RPMI7951 (cell line): ENCODE measurements at places on chromosomes 4 and X.

DNA sequence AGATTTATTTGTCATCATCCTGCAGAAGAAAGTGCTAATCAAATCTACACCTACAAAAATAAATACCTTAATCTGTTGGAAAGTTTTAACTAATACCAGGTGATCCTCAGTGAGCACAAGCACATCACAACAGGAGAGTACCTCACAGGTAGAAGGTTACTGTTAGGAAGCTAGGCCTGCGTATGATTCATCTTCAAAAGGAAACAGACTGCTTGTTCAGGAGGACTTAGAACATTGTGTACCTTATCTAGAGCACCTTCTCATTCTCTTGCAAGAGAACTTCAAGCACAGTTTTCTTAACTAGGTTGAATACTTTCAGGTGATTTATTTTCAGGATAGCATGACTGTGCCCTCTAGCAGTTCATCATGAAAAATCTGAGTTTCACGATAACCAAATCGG, 54.2 kb downstream of the MND1 start:
- no peak for DNase-seq

DNA sequence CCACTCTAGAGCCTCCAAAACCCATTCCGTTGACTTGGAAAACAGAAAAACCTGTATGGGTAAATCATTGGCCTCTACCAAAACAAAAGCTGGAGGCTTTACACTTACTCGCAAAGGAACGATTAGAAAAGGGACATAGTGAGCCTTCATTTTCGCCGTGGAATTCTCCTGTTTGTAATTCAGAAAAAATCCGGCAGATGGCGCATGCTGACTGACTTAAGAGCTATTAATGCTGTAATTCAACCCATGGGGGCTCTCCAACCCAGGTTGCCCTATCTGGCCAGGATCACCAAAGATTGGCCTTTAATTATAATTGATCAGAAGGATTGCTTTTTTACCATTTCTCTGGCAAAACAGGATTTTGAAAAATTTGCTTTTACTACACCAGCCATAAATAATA, 60.8 kb downstream of the ZNF732 start:
- DNase-seq, result peak; percentile 45

- no peak for DNase-seq
Measured at GRCh38 chr4:4247696-4248028, 361 bp downstream of the TMEM128 start.

GRCh38 chr4:14415146-14415545, 587.1 kb upstream of the CPEB2 start:
- peak; percentile 14 for DNase-seq

- DNase-seq, result no peak
Measured at GRCh38 chr4:109185548-109185947, 116.9 kb downstream of the COL25A1 start.

GRCh38 chrX:22404297-22404696, 131.6 kb downstream of the CBLL2 start:
- DNase-seq, result peak; percentile 29

- DNase-seq, result no peak
Measured at GRCh38 chr4:105120626-105121025, 26.1 kb upstream of the TET2 start.

DNA sequence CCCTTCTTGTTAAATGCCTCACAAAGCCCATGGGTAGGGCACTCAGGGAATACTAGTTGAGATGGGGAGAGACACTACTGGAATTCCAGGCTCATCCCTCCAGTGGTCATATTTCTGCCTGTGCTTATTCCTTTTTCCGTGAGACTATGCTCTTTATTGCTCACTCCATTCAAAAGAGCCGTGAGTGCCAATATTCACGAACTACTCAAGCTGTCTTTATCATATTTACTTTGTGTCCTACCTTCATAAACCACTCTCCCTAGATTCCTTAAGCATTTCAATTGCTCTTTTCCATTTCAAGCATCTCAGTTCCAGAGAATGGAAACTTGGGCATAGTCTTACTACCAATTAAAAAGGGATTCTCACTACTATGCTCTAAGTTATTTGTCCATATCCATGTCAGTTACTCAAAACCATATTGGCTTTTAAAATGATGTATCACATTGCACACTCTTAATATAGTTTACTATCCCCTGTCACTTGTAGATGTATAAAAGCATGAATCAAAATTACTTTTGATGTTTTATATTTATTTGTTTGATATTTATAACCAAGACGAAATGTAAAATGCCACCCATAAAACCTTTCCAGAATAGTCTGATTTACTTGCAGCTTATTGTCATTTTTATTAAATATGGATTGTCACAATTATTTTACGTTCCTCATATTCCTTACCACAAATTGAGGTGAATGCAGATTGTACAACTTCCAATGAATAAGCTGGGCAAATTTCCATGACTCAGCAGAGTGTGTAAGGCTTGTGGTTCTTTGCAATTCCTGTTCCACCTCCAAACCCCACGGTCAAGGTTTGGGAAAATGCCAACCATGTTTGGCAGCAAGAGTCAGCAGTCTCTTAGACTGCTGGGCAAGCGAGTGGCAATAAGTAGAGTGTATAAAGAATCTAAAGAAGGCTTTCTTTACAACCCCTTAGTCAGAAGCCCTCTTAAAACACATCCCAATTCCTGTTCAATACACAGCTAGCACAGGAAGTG, 24.4 kb downstream of the ENOX2 start:
- DNase-seq, result peak; percentile 86

DNA sequence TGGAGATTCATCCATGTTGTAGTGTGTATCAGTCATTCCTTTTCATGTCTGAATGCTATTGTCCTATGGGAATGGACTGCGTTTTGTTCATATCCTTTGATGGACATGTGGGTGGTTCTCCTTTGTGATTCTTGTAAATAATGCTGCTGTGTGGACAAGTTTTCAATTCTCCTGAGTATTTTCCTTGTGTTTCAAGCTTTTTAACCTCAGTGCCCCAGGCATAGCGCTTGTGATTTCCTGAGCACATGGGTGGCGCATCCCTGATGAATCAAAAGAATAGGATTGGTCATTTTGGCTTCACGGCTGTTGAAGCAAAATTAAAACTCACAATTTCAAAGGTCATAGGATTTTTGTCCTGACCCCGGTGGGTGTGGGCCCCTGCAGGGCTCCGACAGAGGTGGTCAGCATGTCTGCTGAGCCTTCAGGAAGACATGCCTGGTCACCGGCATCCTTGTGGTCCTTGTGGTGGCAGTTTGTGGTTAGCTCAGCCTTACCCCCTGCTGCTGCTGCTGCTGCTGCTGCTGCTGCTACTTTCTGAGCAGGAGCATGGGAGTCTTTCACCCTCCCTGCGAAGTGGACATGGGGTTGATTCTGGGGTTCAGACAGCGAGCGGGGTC, 30.0 kb downstream of the SHROOM2 start:
- peak; percentile 95 for DNase-seq

- DNase-seq, result peak; percentile 44
Measured at GRCh38 chr4:23614284-23614892, 275.5 kb downstream of the PPARGC1A start.

DNA sequence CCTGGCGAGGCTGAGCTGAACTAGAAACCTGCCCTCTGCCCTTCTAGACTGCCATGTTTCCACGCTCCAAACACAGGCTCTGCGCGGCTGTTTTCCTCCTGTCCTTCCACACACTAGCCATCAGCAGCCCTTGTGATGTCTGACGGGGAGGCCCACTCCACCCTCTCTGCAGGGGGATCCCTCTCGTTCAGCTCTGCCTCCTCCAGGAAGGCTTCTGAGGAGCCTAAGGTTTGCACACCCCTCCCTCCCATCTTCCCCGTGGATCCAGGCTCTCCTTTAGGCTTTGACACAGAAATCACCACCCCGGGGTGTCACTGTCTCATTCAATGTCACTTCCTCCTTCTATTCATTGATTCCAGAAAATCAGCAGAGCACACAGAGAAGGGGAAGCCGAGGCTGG, 38.6 kb upstream of the CRMP1 start:
- DNase-seq, result no peak

- DNase-seq, result no peak
Measured at GRCh38 chr4:54289316-54289715, 60.2 kb downstream of the PDGFRA start.

- peak; percentile 19 for DNase-seq
Measured at GRCh38 chr4:94253036-94253435, 45.4 kb downstream of the SMARCAD1 start.

GRCh38 chr4:73019462-73020047, 50.0 kb downstream of the COX18 start:
- peak; percentile 40 for DNase-seq

- no peak for DNase-seq
Measured at GRCh38 chr4:15809466-15809865, 31.3 kb downstream of the CD38 start.

DNA sequence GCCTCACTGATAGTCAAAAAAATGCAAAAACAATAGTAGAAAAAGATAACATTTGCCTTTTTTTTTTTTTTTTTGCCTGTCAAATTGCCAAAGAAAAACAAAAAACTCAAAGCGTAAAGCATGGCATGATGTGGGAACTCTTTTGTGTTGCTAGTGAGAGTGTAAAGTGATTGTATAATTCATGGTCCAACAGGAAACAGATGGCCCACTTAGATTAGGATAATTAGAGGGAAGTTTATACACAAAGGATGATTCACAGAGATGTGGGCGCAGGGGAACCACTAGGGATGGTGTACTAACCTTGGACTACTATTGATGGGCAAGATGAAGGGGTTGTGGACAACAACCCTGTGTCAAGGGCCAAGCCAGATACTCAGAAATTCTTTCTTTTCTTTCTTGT, 16.4 kb downstream of the MCUB start:
- DNase-seq, result peak; percentile 69

DNA sequence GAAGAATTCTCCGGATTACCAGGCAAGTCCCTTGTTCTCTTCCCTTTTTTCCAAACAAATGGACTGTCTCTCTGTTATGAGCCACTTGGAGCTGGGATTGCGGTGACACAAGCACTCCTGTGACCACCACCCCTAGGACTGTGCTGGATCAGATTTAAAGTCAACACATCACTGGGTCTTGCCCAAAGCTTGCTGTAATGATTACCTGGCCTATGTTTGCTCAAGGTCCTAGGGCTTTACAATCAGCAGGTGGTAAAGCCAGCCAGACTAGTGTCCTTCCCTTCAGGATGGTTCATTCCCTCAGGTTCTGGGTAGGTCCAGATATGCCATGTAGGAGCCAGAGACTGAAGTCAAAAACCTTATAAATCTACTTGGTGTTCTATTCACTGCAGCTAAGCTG, 144.7 kb downstream of the COX18 start:
- DNase-seq, result no peak

DNA sequence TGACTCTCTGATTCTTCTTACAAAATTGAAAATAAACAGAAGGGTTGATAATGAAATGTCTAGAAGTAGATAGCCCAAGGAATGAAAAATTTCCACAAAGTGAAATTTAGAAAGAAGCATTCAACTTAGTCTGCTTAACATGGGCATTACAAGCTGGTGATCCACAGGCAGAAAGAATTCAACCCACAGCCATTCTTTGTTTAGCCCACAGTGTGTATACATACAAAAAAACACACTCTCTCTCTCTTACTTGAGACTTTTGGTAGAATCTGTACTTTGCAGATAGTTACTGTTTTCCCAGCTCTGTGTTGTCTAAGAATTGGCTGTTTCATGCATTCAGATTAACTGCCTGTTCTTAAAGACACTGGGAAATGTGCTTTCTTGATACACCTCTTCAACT, 159.8 kb downstream of the SLC4A4 start:
- no peak for DNase-seq

DNA sequence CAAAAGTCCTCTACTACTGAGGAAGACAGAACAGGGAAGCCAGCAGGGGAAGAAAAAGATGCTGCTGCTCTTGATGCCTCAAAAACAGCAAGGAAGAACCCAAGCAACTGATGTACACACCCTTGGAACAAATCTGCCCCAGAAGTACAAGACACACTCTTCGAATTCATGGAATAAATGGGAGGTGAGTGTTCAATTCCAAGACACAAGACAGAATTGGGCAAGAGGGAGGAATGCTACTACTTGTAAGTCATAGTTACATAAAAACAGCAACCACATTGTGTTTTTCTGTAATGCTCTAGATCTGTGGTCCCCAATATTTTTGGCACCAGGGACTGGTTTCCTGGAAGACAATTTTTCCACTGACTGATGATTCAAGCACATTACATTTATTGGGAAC, 58.0 kb upstream of the H2AZ1 start:
- DNase-seq, result peak; percentile 0

GRCh38 chr4:92163348-92163747, 140.4 kb upstream of the GRID2 start:
- DNase-seq, result peak; percentile 3

- DNase-seq, result peak; percentile 45
Measured at GRCh38 chrX:40877887-40878286, 142.5 kb upstream of the MED14 start.

GRCh38 chrX:40444133-40444532, 136.6 kb upstream of the ATP6AP2 start:
- no peak for DNase-seq

- no peak for DNase-seq
Measured at GRCh38 chr4:145019346-145019745, 78.7 kb downstream of the ANAPC10 start.

DNA sequence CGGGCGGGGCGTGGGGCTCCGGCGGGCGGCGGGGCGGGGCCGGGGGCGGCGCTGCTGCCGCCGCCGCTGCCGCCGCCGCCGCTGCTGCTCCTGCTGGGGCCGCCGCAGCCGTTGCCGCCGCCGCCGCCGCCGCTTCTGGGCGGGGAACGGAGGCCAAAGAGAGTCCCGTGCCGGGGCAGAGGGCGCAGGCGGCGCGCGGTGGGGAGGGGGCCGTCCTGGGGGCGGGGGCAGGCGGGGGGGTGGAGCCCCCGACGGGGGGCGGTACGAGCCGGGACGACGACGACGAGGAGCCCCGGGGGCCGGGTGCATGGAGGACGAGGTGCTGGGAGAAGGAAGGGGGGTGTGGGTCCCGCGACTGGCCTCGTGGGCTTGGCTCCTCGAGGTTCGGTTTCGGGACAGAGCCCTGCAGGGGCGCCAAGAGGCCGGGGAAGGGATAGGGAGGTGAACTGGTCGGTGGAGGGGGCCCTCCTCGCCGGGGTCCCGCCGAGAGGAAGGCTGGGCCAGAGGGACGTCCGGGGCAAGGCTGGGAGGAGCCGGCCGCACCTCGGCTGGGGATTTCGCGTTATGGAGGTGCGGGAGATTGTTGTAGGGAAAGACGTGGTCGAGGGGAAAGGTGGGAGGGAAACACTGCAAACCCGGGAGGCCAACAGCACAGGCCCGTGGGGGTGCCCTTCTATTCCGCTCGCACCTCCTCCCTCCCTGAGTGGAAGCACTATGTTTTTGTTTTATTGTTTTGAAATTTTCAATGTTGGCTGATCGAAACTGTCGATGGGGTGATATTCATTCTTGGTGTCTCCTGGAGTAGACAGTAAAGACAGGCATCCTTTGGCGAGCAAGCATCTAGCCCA, 1.9 kb downstream of the BCORL1 start:
- peak; percentile 17 for DNase-seq

GRCh38 chr4:76546327-76546726, 111.3 kb downstream of the SHROOM3 start:
- peak; percentile 53 for DNase-seq

GRCh38 chr4:159768016-159768415, 665.1 kb downstream of the RAPGEF2 start:
- DNase-seq, result no peak

- no peak for DNase-seq
Measured at GRCh38 chr4:158006990-158007389, 165.8 kb downstream of the GASK1B start.

DNA sequence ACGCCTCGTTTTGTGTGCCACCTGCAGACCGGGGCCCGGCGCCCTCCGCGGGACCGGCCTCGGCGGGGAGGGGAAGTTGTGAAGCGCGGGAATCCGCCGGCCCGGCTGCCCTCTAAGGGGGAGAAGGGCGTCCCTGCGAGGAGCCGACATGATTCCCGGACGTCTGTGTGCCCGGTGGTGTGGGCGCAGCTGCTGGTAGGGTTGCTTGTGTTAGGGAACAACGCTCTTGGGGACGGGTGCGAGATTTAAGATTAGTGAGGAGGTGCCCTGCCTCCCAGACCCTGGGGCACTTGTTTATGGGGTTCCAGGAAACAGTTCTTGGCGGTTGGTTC, 627 bp downstream of the CDKN2AIP start:
- DNase-seq, result peak; percentile 15
